ENCODE measurements at places on chromosomes 12 and 14.

DNA sequence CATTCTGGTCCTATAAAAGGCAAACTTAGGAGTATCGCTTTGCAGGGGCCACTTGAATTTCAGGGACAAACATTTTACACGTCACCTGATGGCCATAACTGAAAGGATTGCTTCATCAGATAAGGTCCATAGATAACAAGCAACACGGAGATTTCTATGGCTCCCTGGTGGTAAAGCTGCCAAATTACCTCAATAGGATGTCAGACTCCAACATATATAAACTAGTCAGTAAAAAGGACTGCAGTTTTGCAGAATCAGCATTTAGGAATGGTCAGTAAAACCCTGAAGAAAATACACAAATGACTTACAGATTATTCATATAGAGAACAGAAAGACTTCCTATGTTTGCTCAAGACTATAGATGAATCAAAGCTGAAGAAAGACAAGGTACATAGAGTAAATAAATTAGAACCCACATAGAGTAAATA is 66.1 kb upstream of the GRIP1 start:
- no peak for DNase-seq

DNA sequence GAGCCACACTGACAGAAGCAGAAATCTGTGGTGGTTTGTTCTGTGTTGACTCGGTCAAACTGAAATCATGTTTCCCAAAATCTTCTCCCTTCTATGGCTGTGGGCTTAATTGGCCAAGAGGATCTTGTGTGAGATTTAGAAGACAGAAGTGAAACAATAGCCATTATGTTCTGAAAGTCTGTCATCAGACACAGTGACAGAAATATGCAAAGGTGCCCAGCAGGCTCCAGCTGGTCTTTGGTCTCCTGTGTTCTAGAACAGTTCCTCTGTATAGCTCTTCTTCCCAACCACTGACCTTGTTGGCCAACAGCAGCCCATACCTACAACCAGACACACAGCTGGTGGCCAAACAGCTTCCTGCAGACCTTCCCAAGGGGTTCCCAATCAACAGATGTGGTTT is 25.0 kb upstream of the COCH start:
- peak; percentile 68 for DNase-seq

GRCh38 chr12:123344086-123344485 is 20.6 kb downstream of the SBNO1 start:
- no peak for DNase-seq

DNA sequence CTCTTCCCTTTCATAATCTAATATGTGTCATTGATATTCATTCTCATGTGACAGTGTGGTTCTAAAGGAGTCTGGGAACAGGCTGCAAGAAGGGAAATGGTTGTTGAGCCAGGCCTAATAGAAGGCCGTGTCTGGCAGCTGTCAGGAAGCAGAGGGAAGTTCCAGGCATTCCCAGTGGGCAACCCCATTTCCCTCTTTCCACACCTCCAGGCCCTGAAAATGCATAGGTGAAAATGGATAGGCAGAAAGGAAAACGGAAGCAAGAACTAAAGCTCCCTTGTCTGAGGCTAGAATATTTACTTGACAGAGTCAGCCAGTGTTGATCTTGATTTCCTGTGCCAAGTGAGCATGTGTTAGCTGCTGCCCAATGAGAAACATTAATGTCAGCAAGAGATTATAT is 97.7 kb downstream of the PPM1A start:
- peak; percentile 2 for DNase-seq

- no peak for DNase-seq
These were observed 172.7 kb downstream of the ANO6 start for GRCh38 chr12:45388545-45388944.

GRCh38 chr12:123571343-123571813 is 13.0 kb upstream of the TMED2 start:
- DNase-seq, result no peak

GRCh38 chr12:63302941-63303536 is 152.0 kb upstream of the AVPR1A start:
- DNase-seq, result no peak

- DNase-seq, result no peak
These were observed 4.8 kb downstream of the GMPR2 start for GRCh38 chr14:24237463-24237955.

Data from suppressor macrophage treated with lipopolysaccharide for 4 hours (primary cell).